ENCODE measurements at places on chromosomes 7 and 10.

DNA sequence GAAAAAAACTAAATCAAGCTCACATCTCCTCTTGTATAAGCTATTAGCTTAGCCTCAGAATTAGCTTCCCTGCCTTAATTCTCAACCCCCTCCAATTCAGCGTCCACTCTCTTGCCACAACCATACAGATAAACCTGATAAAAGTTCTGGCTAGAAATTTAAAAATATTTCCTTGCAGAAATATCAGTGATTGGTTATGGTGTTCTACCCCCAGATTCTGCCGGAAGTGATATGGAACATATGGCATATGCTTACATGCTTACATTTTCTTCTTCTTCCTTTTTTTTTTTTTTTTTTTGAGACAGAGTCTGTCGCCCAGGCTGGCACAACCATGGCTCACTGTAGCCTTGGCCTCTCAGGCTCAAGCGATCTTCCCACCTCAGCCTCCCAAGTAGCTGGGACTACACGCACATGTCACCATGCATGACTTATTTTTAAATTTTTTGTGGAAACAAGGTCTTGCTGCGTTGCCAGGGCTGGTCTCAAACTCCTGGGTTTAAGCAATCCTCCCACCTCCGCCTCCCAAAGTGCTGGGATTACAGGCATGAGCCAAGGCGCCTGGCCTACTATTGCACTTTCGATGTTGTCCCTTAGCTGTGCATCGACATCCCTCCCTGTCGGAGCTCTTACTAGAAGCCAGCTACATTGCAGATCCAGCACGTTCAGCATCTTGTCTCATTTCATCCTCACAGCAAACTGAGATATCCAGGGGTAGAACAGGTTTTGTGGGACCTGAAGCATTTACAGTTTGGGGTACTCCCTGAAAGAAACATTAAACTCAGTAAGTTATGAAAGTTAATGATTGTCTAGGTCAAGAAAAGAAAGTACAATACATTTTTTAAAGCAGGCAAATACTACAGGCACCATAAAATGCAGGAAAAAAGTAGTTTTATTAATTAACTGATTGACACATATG is 205.6 kb upstream of the TCF7L2 start:
- no peak for DNase-seq

GRCh38 chr10:58414270-58415041 is 29.2 kb downstream of the TFAM start:
- no peak for DNase-seq

DNA sequence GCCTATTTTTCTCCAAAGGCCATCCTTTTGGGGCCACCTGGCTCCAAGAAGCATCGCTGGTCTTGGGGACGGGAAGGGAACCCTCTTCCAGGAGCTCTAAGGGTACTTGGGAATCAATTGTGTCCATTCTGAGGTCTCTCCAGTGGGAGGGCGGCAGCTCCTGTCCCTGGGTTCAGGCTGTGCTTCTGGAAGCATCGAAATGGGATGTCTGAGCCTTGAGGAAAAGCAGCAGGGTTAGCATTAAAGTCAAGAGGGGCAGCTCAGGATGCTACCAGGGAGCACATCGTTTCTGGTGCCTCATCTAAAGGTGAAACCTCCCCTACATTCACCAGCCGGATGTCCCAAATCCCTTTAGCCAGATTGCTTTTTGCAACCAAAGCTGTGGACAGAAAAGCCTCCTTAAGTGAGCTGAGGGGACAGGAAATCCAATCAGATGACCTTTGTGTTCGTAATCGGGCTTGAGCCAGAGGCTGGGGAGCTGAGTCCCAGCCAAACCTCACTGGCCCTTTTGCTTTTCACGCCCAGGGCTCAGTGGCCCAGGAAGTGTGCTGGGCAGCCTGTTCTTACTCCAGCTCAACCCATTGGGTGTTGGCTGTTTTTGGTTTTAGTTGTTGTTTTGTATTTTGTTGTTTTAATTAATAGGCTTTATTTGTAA is 88.8 kb upstream of the ANLN start:
- no peak for DNase-seq

GRCh38 chr7:2650451-2650850 is 18.7 kb downstream of the TTYH3 start:
- DNase-seq = no peak

DNA sequence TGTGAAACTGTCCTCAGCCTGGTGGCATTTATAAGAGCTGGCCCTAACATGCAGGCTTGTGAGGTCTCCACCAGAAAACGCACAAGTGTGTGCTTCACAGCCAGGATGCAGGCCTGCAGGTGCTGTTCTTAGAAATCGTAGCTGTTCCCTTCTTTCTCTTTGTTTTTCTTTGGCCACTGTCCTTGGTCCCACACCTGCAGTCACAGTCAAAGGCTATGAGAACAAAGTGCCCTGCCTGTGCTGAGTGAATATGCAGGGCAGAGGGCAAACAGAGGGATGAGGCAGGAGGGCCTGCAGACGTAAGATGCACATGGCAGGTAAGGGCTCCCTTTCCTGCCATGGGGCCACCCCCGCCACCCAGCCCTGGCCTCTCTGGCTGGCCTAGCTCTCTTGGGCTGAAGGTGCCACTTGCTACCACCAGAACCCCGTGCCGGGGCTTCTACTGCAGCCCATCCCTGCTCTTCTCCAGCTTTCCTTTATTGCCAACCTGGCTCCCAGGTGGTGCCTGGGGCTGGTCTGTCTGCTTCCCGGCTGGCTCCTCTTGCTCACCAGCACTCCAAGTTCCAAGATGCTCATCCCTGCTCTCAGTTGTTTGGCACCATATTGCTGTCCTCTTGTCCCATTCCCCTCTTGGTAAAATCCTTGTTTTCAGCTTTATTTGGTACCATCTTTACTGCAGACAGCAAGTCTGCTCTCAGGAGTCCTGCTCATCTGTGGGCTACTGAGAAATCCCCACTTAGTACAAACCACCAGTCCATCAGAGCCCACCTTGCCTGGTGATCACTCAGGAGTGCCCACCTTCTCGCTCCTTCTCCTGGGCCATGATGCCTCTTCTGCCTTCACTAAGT is 308.1 kb upstream of the ZMIZ1 start:
- no peak for DNase-seq

- DNase-seq = no peak
These were observed 64.6 kb upstream of the MGMT start for GRCh38 chr10:129402459-129402858.

GRCh38 chr7:154200241-154200640 is 148.0 kb downstream of the DPP6 start:
- no peak for DNase-seq

- DNase-seq = no peak
These were observed 14.1 kb upstream of the CYTH3 start for GRCh38 chr7:6286486-6286885.

- DNase-seq = no peak
These were observed 379.7 kb upstream of the ZMIZ1 start for GRCh38 chr10:78688901-78689583.

- no peak for DNase-seq
These were observed 241.1 kb downstream of the MAGI2 start for GRCh38 chr7:79212334-79212733.

- DNase-seq = no peak
These were observed 608.5 kb upstream of the GALNT17 start for GRCh38 chr7:70523249-70523988.

DNA sequence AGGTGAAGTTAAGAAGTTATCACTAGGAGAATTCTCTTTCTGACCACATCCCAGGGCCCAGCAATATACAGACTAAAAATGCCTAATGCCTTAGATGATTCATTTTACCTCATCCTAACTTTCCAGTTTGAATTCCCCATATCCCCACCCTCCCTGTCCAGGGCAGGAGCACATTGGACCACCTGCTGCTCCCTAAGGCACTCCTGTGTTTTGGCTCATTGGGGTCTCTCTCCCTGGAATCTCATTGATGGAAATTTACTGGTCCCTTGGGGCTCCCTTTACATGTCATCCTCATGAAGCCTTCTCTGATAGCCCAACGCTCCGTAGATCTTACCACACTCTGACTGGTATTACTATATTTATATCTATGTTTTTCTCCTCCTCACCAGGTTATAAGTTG is 2.7 kb downstream of the IL2RA start:
- no peak for DNase-seq

DNA sequence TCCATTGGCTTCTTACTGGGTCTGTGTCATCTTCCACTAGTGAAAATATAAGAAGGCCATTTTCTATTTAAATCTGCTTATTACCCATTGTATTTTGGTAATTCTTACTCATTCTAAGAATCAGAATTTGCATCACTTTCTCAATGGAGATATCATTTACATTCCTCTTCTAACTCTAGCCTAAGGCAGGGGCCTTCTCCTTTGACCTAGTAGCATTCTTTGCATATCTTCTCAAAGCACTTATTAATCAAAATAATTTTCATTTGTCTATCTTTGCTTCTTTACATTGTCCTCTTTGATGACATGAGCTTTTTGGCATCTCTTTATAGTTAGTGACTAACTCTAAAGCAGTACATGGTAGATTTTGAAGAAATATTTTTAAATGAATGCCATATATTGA is 400.9 kb upstream of the SEMA3D start:
- no peak for DNase-seq

DNA sequence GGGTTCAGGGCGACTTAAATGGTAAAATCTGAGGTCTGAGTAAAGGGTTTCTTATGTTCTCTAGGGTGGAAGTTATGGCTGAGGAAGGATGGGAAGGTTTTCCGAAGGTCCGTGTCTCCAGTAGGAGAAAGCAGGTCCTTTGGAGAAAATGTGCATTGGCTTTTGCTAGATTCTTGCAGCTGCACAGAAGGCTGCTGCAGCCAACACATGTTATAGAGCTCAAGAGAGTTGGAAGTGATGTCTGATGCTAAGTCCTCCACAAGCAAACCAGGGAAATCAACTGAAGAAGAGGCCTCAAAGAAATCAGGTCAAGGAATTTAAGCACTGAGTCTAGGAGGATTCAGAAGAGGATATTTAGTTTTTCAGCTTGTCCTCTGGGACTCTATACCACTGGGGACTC is 404.6 kb downstream of the LRMDA start:
- DNase-seq = no peak

- no peak for DNase-seq
These were observed 578.8 kb upstream of the PFKP start for GRCh38 chr10:2488446-2489005.

DNA sequence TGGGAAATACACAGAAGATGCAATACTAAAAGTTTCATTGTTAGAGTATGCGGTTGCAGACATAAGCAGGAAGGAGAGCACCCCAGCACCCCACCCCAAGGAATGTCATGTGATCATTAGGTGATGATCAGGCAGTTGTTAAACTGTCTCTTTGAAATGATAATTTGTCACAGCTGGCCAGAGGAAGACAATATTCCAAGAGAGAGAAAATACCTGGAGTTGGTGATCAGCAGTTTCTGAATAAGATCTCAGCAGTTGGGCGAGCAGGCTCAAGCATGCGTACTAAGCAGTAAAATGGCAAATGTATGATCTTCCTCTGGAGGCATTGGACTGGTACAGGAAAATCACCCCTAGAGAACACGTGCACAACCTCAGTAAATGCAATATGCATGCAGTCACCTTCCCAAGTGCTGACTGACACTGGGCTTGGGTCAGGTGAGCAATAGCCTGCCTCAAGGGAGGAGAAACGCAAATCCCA is 250.1 kb upstream of the MBL2 start:
- DNase-seq = no peak

DNA sequence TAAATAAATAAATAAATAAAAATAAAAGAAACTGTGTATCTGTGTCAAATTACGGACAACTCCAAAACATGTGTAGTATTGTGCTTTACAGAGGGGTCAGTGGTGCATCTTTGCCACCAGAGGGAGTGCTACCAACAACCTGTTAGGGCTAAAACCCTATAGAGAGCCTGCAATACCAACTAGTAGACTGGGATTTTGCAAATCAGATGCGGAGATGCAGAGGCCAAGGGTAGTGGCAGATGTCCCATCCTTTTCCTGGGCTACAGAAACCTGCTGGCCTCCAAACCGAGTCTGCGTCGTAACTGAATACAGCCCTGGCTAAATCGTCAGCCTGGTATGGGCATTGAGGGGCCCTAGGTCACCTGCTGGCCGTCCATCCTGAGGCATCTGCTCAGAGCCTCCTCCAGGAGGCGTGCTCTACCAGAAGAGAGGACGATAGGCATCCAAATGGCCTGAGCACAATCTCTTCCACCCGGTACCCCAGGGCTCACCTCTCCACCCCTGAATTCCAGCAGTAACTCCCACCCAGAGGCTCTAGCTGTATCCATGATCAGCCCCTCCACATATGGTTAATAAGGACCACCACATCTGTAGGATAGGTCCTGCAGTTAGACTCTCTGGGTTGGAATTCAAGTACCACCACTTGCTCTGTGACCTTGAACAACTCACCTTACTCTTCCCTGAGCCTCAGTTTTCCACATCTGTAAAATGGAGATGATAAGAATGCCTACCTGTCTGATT is 6.2 kb upstream of the RRP12 start:
- peak; percentile 93 for DNase-seq

DNA sequence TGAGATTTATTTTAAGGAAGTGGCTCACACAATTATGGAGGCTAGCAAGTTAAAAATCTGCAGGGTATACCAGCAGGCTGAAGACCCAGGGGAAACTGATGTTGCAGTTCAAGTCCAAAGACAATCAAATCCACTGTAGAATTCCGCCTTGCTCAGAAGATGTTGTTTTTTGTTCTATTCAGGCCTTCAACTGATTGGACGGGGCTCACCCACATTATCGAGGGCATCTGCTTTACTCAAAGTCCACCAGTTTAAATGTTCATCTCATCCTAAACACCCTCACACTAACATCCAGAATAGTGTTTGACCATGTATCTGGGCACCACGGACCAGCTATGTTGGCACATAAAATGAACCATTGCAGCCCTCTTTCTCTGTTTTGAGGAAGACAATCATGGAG is 211.2 kb upstream of the GPR26 start:
- DNase-seq = no peak

- no peak for DNase-seq
These were observed 187.8 kb downstream of the MAD1L1 start for GRCh38 chr7:2044883-2045471.

DNA sequence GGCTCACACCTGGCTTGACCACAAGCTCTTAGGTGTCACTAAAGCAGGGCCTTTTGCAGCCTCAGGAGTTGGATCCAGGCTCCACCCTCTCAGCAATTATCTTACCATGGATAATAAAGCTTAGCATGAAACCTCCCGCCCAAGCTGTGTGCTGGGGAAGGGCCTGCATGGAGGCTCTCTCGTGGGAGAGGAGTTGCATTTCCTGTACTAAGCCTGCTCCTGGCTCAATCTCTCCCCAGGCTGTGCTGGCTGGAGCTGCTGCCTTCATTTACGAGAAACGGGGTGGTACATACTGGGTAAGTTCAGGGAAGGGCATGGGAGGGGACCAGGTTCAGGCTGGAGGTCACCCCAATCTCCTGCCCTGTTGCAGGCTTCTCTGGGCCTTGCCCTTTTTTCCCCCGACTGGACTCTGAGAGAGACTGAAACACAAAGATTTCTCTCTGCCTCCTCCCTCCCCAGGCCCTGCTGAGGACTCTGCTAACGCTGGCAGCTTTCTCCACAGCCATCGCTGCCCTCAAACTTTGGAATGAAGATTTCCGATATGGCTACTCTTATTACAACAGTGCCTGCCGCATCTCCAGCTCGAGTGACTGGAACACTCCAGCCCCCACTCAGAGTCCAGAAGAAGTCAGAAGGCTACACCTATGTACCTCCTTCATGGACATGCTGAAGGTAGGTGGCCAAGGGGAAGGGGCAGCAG is 2.7 kb downstream of the TMEM176A start:
- DNase-seq = no peak

- DNase-seq = no peak
These were observed 8.1 kb downstream of the ZNF746 start for GRCh38 chr7:149489391-149490024.
